Glutamatergic neuron (in vitro differentiated cells): ENCODE measurements at places on chromosomes 6 and 20.
A peak's percentile ranks its signal among the peaks of the same experiment; 100 is the strongest.

DNA sequence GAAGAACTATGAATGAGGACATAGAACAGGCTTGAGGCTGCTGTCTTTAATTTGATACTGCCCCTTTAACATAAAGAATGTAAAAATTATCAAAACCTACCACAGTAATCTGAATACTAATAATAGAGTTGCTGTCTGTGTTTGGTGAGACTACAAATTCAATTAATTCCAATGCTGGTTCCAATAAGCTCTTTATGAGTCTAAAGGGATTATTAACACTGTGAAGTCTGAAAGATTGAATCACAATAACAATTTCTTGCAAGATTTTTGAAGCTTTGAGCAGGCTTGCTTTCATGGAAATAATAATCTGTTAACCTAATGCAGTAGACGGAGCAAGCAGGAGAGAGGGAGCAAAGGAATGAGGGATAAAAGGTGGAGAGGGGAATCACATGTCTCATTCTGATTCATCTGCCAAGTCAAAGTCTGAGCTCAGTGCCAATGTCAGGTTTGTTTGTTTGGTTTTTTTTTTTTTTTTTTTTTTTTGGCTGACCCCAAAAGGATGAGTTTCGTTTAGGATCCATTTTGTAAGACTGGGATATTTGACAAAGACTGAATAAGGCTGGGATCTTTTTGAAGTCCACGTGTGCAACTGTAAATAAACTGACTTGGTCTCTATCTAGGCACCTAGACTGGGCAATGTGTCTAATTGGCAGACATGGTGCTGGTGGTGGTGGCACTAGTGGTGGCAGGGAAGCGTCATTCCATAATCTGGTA is 211.6 kb downstream of the RNF144B start:
- DNase-seq: no peak

GRCh38 chr6:85866758-85867401 is 224.2 kb upstream of the SYNCRIP start:
- DNase-seq: no peak

- peak; percentile 87 for DNase-seq
Measured at GRCh38 chr6:77457720-77458349, 5.5 kb downstream of the HTR1B start.

GRCh38 chr20:62929051-62929538 is 2.8 kb upstream of the DIDO1 start:
- peak; percentile 73 for DNase-seq

GRCh38 chr6:145713773-145714172 is 21.5 kb downstream of the EPM2A start:
- DNase-seq: no peak

- no peak for DNase-seq
Measured at GRCh38 chr6:40816601-40817000, 222.4 kb downstream of the UNC5CL start.

- DNase-seq: no peak
Measured at GRCh38 chr6:152587473-152587872, 49.7 kb downstream of the SYNE1 start.

DNA sequence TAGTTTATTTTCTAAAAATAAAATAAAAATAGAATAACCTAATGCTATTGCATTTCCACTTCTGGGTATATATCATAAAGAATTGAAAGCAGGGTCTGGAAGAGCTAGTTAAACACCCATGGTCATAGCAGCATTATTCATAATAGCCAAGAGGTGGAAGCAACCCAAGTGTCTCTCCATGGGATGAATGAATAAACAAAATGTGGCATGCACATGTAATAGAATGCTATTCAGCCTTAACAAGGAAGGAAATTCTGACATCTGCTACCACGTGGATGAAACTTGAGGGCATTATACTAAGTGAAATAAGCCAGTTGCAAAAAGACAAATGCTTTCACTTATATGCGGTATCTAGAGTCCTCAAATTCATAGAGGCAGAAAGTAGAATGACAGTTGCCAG is 130.8 kb downstream of the TIAM2 start:
- no peak for DNase-seq

- DNase-seq: no peak
Measured at GRCh38 chr6:3943331-3943765, 94.2 kb downstream of the FAM50B start.

- no peak for DNase-seq
Measured at GRCh38 chr6:64347411-64347810, 711.8 kb downstream of the PHF3 start.

DNA sequence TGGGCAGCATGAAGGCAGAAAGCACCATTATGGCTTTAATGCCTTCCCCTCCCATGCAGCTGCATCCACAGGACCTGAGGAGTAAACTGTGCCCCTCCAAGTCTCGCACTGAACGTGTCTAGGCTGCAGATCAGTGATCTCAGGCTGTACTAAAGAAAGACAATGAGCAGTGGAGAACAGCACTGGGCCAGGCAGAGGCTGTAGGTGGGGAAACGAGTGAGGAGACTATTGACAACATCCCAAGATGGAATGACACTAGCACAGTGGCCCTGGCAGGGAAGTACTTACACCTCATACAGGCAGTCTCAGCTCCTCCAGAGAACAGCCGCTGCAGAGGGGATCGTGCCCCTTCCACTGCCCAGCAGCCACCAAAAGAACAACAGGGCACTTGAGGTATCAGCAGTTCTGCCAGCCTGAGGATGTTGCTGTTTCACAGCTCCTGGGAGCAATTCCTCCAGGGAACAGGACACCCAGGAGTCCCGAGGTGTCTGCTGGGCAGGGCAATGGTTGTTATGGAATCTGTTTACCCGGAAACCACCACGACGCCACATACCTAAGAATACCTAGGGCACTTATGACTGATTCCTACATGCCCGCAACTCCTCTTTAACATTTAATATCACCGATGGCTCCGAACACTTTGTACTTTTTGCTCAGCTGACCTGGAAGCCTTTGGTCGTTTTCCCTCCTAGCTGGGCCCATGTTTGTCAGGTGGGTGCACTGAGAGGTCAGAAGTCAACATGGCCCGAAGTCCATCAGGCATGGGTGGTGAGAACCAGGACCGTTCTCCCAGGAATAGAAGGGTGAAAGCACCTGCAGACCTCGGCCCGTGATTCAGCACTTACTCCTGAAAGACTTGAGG is 79.1 kb downstream of the SLC22A23 start:
- no peak for DNase-seq

DNA sequence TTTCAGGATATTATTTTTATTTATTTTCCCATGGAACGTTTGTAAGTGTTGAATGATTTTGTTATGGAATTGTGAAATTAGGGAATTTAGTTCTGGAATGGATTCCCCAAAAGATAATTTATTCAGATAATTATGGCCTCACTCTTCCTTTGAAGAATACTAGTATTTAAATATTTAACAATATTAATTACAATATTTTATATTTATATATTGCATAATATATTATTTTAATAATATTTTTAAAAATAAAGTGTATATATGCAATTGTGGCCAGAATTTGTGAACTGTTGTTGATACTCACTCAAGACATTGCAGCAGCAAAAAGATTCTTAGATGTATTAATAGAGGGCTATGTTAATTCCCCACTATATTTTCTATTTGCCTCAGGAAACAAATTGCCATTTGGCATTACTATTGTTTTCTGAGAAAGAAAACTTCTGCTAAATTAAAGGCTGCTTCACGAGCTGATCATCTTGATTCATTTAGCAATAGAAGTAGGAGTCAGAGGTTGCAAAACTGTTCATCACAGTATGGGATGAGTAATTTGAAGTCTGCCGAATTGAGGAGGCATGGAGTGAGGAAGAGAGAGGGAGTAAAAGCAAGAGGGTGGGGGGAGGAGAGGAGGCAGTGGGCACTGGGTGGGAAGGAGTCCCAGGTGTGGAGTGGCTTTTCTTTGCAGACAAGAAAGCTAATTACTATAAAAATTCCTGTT is 729.2 kb downstream of the DHX35 start:
- DNase-seq: no peak

GRCh38 chr6:47908271-47908670 is 126.4 kb downstream of the OPN5 start:
- no peak for DNase-seq

- DNase-seq: no peak
Measured at GRCh38 chr6:21918041-21918440, 324.5 kb downstream of the SOX4 start.

GRCh38 chr6:24069526-24069925 is 56.5 kb upstream of the NRSN1 start:
- no peak for DNase-seq

DNA sequence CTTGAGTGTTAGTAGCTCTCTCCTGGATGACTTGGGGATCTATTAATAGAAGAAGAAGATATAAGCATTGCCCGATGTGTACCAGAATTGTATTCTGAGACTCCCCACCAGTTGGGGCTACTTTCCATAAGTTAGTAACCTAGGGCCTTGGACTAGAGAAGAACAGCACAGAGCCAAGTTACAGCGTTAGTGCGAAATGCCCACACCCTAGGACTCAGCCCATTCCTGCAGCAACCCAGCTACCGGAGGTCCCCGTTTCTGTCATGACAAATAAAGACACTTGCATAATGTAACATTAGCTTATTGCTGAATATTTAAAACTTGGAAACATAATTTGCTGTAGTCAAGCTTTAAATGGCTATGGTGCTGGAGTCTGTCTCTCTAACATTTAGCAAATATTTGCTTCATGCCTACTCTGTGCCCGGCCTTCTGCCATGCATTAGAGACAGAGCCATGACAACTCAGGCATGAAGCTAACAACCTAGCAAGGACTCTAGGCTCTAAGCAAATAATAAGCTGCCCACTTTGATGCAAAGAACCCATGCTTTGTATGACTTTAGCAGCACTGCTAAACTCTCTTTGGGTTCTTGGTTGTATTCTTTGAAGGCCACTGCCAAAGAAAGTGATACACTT is 103.4 kb upstream of the COL21A1 start:
- no peak for DNase-seq

GRCh38 chr6:32842021-32842650 is 1.7 kb downstream of the PSMB8 start:
- DNase-seq: no peak

GRCh38 chr20:57260934-57261333 is 5.5 kb downstream of the BMP7 start:
- no peak for DNase-seq

GRCh38 chr20:7161690-7162089 is 394.2 kb downstream of the BMP2 start:
- DNase-seq: no peak

- DNase-seq: no peak
Measured at GRCh38 chr6:165117121-165117520, 192.3 kb downstream of the C6orf118 start.

DNA sequence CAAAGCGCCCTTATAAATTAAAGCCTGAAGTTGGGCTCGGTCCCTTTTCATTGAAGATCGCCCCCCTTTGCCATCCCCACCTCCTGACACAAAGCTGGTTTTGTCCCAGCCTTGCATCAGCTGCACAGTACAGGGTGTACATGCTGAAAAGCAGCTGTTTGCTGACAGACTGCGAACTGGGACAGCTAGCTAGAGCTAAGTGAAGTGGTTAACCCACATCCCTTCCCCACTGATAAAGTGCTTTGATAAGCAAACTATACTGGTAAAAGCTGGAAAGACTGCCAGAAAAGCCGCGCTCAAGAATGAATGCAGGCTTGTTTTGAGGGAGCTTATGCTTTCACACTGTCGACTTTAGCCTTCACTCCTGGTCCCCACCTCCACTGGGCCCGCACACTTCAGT is 207.3 kb downstream of the GMDS start:
- no peak for DNase-seq

DNA sequence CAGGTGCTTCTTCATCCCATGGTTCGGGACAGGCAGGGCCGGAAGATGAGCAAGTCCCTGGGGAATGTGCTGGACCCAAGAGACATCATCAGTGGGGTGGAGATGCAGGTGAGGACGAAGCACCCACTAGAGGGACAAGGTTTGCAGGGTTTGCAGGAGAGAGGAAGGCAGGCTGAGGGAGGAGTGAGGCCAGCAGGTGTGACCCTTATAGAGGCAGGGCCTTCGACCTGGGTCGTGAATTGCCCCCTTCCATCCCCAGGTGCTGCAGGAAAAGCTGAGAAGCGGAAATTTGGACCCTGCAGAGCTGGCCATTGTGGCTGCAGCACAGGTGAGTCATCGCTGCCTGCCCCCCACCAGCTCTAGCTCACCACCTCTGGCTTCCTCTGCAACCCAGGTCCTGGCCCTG is 8.4 kb downstream of the VARS2 start:
- no peak for DNase-seq

DNA sequence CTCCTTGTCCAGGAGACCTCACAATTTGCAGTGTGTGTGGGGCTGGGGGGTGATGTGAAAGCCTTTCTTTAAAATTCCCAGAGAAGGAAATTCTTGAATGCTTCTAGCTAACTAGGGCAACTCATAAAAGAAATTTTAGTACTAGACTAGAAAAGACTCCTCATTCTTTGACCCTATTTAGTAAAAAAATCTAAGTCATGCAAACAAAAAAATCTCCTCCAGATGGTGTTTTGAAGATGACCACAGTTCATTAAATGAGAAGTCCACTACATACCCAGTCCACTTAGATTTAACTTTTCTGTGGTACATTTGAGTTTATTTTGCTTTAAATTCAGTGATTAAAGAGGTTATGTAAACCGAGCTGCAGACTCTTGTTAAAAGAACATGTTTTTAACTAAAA is 67.5 kb downstream of the NDUFAF5 start:
- no peak for DNase-seq

- no peak for DNase-seq
Measured at GRCh38 chr20:43938017-43938655, 23.5 kb downstream of the TOX2 start.

- peak; percentile 50 for DNase-seq
Measured at GRCh38 chr6:68638230-68638900, 3.3 kb downstream of the ADGRB3 start.

DNA sequence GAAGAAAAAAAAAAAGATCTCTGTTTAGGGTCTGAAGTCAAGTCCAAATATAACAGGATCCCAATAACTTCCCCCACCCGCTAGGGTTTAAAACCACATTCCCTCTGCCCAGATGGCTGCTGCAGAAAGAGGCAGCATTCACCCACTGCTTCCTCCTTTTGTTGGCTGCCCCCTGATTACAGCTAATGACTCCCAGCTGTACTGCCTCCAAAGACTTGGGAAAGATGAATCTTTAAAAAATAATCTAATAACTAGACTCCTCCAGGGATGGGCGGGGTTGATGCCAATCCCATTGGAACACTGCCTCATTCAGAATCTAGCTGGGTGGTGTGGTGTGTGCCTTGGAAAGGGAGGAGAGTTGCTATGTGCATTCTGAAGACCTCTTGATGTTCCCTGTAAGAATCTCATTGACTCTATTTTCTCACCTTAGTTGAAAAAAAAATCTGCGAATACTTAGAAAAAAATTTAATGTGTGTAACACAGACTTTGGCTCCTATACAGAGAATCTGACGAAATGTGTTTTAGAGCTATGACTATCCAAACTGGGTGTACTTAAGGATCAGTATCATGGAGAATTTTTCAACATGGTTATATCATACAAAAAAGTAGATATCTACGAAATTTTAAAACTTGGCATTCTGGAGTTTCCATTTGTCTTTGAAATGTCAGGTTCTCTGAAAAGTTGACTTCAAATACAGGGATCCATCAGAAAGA is 174.0 kb downstream of the RNF144B start:
- DNase-seq: no peak
